ENCODE measurements at places on chromosomes 16 and 17.
A peak's percentile ranks its signal among the peaks of the same experiment; 100 is the strongest.

DNA sequence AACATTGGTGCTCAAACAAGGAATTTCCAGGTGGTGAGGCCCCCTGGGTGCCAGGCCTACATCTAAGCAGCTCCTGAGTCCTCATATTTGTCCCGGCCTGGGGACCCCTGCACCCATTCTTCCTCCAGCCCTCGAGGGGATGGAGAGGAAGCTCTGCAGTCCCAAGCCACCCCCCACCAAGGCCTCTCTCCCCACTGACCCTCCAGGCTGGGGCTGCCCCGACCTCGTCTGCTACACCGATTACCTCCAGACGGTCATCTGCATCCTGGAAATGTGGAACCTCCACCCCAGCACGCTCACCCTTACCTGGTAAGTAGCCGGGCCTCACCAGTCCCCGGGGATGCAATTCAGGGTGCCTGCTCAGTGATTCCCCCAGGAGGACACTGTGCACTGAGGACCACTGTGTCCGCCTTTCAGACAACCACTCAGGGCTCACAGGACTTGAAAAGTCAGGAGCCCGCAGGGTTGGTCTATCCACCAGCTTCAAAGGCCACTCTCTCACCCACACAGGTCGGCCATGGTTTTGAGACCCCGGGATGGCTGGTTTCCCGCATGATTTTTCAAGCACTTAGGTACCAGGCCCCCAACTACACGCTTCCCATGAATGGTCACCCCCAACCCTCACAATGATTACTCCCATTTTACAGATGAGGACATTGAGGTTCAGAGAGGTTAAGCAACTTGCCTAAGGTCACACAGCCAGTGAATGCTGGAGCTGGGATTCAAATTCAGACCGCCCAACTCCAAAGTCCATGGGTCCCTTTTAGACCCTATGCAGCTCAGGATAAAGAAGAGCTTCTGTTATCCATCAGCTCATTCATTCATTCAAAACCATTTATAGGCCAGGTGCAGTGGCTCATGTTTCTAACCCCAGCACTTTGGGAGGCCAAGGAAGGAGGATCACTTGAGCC, 32.4 kb downstream of the IL21R start:
- no peak for DNase-seq

DNA sequence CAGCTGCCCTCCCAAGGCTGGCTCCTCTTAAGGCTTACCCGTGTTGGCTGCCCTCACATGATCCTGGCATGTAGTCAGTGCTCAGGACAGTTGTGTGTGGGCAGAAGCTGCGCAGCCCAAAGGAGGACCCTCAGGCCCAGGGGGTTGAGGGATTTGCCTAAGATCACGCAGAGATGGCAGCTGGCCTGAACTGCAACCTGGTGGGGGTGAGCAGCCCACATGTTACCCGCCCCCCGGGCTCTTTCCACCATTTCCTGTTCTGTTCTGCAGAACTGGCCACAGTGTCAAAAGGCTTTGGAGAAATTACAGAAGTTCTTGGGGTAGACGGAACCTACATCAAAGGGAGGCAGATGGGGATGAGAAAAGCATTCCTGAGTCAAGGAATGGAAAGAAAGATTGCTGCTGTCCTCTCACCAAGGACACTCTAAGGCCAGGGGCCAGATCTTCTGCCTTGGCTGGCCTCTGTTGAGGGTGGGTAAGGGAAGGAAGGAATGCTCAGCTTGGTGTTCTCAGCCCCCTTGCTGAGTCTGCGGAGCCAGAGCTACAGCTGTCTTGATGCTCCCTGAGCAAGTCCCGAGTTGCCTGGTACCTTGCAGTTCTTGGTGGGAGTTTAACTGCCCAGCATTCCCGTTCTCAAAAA, 53.0 kb downstream of the EPN2 start:
- DNase-seq, result no peak

DNA sequence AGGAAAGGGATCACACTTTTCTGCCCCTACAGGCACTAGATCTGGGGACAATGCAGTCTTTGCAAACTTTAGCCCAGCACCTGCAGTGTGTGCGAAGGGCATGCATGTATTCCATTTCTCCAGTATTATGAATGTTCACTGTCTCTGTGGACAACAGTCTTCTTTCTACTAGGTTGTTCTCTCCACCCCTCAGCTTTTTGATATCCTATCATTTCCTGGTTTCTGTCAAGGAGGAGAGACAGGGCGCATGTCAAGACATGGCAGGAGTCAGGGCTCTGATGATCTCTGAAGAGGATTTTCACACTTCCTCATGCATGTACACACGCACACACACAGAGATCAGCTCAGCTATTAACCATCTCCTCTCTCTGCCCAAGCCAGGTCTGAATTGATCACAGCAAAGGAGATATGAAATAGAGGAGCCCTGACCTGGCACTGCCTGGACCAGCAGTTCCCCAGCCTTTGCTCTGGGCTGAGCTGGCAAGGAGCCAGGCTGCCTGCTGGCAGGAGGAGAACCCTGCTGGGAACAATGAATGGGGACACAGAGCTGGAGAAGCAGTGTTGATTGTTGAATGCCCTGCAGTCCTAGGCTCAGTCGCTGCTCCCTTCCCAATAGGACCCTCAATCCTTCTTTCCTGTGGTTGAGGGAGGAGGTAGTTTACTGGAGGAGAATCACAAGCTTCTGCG, 2.6 kb downstream of the GPR179 start:
- DNase-seq, result peak; percentile 42

- no peak for DNase-seq
Observed at GRCh38 chr16:79599256-79599836, 1.2 kb downstream of the MAF start.

- peak; percentile 87 for DNase-seq
Observed at GRCh38 chr17:80791758-80792284, 199.8 kb upstream of the CHMP6 start.

DNA sequence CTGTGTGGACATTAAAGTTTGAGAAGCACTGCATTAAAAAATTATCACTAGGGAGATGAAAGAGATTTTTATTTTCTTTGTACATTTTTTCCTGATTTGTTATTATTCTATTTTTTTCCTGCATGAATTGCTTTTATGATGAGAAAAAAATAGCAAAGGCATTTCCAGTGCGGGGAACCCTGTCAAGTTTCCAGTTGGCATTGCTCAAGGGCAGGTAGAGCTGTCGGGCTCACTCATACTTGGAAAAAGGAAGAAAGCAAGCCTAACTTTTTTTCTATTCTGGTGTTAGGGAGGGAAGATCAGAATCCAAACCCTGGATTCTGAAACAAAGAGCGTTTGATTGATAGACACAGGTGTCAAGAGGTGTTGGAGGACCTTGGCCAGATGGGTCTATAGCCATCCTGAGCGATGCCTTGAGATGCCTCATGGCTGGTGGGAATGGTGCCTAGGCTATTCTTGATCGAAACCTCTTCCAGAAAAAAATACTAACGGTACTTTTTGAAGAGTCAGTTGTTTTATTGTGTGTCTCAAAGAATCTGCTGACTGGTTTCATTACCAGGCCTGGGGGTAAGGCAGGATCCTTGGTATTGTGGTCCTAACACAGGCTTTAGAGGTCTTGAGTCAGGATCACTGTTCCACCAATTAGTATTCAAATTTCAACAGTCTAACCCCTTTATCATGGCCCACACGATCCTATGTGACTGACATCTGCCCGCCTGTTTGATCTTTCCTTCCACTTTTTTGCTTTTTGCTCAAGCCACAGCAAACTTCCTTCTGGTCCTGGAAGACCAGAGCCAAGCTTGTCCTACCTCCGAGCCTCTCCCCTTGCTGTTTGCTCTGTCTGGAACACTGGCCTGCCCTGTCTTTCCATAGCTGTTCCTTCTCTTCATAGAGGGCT, 20.1 kb downstream of the SNX29 start:
- DNase-seq, result no peak

DNA sequence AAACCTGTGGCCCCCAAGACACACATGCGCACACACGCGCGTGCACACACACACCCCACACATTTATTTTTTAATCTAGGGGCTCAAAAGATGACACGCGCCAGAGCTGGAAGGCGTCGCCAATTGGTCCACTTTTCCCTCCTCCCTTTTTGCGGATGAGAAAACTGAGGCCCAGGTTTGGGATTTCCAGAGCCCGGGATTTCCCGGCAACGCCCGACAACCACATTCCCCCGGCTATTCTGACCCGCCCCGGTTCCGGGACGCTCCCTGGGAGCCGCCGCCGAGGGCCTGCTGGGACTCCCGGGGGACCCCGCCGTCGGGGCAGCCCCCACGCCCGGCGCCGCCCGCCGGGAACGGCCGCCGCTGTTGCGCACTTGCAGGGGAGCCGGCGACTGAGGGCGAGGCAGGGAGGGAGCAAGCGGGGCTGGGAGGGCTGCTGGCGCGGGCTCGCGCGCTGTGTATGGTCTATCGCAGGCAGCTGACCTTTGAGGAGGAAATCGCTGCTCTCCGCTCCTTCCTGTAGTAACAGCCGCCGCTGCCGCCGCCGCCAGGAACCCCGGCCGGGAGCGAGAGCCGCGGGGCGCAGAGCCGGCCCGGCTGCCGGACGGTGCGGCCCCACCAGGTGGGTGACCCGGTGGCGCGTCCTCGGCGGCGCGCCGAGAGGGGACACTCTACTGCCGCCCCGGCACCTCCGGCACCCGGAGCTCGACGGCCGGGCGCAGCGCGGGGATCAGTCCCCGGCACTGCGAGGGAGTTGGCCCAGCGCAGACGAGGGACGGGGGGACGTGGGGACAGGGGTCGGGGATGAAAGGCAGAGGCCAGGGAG, at the start of gene STAT5A:
Gene STAT5A (plus strand): TSS at position 522 of the 826 bp plus-strand sequence. CDS start 914 bp downstream, outside the sequence.
- no peak for DNase-seq

GRCh38 chr17:44333371-44333770, 8.7 kb upstream of the SLC25A39 start:
- DNase-seq, result no peak

DNA sequence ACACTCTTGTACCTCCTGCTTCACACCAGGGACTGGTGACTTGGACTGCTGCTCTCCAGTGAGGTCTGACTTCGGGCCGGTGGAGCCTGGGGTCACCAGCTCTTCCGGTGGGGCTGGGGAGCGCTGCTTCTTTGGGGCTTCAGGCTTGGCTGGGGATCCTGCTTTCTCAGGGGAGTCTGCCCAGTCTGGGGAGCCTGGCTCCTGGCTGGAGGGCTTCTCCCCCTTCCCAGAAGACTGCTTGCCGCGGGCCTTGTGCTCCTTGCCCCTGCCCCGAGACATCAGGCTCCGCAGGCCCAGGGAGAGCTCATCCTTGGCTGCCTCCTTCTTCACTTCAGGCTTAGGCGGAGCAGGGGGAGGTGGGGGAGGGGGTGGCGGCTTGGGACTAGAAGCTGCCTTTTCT, 52.4 kb downstream of the MYO18A start:
- DNase-seq, result no peak

DNA sequence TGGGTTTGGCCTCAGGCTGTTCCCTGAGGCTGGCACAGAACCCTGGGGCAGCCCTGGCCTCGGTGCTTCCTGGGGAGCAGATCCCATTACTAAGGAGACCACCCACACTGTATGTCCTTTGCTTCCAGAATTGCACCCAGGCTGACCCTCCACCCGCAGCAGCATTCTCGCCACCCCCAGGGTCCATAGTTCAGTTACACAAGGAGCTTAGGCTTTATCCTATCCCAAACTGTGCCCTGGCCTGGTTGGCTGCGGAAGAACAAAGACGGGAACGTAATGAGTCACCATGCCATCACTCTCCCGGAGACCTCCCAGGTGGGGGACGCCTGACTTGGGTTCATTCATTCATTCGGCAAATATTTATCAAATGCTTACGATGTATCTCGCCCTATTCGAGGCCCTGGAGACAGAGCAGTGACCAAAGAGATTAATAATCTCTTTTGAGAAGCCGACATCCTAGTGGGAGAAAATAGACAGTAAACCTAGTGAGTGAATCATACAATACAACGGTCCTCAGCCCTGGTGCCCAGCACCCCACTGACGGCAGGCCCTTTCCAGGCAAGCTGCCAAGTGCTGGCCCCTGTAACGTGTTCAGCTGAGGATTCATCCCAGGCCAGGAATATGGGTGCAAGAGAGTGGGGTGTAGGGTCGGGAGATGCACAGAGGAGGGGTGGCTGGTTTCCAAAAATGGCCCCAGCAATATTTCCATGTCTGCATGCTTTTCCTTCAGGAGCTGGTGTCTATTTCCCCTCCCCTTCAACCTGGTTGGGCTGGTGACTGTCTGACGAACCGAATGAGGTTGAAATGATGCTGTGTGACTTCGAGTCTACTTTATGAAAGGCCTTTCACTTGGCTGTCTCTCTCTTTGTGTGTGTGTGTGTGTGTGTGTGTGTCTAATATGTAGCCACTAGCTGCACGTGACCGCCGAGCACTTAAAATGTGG, 134.2 kb downstream of the MGAT5B start:
- peak; percentile 93 for DNase-seq

DNA sequence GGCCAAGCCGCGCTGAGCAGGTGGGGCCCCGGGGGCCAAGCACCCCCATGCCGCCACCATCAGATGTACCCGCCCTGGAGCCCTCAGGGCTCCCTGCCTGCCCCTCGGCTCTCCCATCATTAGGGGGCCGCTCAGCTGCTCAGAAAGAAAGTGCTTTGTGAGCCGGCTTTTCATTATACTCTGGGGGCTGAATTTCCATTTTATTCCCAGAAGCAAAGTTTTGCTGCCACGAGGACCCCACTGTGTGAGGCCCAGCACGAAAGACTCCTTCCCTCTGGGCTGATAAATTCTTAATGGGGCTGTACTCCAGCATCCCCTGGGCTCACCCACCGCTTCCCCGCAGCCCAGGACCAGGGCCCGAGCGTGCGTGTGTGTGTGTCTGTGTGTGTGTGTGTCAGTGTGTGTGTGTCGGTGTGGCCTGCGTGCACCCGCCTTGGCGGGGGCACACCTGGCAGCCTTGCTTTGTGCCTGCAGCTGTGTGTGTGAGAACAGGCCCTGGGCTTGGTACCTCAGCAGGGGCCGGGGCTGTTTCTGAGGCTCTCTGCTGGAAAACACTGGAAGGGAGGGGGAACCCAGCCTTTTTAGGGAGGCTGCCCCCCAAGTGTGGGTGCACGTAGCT, 103.0 kb upstream of the GSE1 start:
- no peak for DNase-seq

DNA sequence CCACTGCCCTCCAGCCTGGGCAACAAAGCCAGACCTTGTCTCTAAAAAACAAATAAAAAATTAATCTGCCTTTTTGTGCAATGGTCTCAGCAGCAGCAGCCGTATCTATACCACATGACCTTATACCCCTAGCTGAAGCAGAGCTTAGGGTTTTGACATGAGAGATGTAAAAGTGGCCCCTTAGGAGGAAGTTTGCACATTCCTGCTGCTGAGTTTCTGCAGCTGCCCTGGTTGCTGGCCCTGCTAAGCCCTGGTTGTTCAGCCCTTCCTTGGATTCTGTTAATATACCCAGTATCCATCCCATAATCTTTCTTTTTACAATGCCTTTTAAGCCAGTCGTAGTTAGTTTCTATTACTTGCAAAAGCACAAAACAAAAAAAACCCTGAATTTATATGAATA, 33.0 kb upstream of the PRKCB start:
- no peak for DNase-seq

DNA sequence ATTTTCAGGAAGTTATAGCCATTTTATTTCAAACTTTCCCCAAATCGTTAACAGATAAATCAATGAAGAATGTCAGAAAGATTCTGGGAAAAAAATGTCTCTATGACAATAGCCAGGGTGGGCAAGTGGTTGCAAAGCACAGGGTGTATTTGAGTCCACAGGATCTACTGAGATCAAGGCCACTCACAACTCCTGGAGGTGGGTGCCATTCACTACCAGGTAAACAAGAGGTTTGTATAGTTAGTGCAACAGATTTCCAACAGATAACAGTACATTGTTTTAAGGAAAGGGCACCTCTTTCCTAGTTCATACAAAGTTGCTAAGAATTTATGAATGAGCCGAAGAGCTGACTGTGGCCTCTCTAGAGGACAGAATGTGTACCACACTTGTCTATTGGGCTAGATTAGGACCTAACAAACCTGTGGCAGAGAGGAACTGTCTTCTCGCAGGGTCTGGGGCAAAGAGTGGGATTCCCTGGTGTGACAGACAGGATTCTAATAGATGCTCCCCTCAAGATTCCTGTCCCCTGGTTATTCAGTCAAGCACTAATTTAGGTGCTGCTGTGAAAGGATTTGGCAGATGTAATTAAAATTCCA, 52.0 kb upstream of the ZNF629 start:
- DNase-seq, result no peak

Measured in H54 (cell line).